ENCODE measurements at places on chromosomes 6 and 20. TPM values are rescaled to one million over a fixed set of nuclear protein-coding genes. Genes with fewer than 3 reads are reported as not detected.

CAGE1 gene
- total RNA-seq = not detected

DNA sequence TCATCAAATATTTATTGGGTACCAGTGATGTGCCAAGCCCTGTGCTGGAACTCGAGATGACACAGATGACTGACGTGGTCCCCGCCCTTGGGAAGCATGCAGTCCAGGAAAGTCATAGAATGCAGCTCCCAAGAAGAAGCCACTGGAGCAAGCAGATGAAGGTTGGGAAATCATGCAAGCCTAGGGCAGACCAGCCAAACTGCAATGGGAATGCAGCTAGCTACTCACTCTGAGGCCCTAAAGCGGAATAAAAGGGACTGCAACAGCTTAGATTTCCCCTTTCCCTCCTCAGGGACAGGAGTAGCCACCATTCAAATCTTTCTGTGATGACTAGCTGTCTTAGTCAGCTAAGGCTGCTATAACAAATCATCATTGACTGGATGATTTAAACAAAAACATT, 152.2 kb downstream of the MAFB start:
- H3K4me1 ChIP-seq = no peaks in the 10 kb centered on the region
- DNase-seq = no peak
- H3K4me3 ChIP-seq = no peak overlapping the region
- H3K36me3 ChIP-seq = no peaks in the 10 kb centered on the region
- H3K27me3 ChIP-seq = peaks cover 3% of the 10 kb centered on the region

DNA sequence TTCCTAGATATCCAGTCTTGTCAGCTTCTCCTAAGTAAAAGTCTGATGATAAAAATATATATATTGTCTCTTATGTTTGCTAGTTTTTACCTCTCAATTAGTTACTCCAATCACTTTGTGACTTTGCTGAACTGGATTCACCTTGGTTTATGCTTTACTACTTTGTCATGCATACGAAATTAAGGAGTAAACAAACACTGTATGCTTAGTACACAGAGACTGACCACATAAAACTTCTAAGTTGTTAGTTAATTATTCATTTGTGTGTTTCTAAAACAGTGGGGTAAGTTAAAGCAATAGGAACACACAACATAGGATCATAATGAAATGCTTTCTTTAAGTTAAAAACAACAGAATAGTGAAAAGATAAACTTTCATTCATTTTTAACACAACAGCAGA, 877.3 kb upstream of the MAP3K7 start:
- no peak for DNase-seq
- H3K36me3 ChIP-seq = no peaks in the 10 kb centered on the region
- H3K4me3 ChIP-seq = no peak overlapping the region

DNA sequence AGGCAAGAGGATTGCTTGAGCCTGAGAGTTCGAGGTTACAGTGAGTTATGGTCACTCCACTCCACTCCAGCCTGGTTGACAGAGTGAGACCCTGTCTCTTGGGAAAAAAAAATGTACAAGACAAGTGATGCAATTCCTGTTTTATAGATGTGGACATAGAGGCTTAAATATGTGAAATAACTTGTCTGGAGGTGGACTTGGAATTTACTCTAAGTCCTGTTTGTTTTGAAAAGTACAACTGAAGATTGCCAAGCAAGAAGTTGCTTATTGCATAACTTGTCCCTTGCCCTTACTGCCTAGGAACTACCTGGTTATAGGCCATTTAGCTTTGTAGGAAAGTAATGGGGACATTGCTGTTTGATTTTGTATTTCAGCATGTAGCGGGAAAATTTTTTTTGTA, 26.0 kb upstream of the ADIG start:
- no peak overlapping the region for H3K4me3 ChIP-seq
- no peak for DNase-seq
- peaks cover 21% of the 10 kb centered on the region for H3K36me3 ChIP-seq
- H3K27me3 ChIP-seq = no peaks in the 10 kb centered on the region
- H3K27ac ChIP-seq = no peak overlapping the region

DNA sequence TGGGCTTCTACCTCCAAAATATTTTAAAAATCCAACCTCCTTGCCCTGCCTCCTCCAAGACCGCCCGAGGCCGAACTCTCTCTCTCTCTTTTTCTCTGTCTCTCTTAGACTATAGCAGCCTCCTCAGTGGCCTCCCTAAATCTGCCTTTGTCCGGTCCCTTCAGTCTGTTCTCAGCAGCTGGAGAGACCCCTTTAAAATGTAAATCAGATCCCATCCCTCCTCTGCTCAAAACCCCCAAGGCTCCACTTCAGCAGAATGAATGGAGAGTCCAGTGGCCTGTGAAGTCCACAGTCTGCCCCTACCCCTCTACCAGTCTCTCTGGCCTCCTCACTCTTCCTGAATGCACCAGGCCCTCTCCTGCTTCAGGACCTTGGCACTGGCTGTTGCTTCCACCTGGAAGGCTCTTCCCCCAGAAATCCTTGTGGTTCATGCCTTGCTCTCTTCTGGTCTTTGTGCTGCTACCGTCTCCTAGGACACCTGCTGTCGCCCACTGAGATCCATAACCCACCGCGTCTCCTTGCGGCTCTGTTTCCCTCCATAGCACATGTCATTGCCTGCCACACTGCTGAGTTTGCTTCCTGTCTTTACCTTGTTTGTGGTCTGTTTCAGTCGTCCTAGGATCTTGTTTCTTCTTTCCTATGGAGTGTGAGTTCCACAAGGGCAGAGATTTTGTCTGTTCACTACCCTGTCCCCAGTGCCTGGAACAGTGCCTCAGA, 6.0 kb downstream of the MLN start:
- H3K4me1 ChIP-seq = peaks cover 16% of the 10 kb centered on the region
- H3K27me3 ChIP-seq = peaks cover 8% of the 10 kb centered on the region
- H3K27ac ChIP-seq = no peak overlapping the region
- peak overlapping the region; percentile 12 for H3K4me3 ChIP-seq
- DNase-seq = no peak

DNA sequence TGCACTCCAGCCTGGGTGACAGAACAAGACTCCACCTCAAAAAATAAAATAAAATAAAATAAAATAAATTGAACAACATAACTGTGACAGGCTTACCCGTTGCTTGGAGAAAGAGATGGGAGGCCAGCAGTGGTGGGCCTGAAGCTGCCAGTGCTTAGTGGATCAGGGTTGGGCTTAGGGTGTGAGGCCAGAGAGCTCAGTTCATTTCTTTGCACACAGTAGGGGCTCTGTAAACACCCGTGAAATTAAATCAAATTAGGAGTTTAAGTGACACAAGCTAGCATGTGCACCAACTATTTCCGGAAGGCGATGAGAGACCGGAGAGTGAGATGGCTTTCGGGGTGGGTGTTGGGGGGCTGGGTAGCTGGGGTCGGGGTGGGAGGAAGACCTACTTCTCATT, 25.8 kb upstream of the TTPAL start:
- peaks cover 3% of the 10 kb centered on the region for H3K36me3 ChIP-seq
- no peak for DNase-seq
- H3K27me3 ChIP-seq = peaks cover 14% of the 10 kb centered on the region
- no peak overlapping the region for H3K4me3 ChIP-seq

GRCh38 chr20:3101737-3102574, 17.4 kb upstream of the AVP start:
- H3K36me3 ChIP-seq = no peaks in the 10 kb centered on the region
- H3K4me3 ChIP-seq = no peak overlapping the region
- H3K27ac ChIP-seq = no peak overlapping the region
- H3K4me1 ChIP-seq = peaks cover under 1% of the 10 kb centered on the region
- DNase-seq = no peak
- H3K27me3 ChIP-seq = no peaks in the 10 kb centered on the region

C20orf141 gene
- not detected for total RNA-seq

DNA sequence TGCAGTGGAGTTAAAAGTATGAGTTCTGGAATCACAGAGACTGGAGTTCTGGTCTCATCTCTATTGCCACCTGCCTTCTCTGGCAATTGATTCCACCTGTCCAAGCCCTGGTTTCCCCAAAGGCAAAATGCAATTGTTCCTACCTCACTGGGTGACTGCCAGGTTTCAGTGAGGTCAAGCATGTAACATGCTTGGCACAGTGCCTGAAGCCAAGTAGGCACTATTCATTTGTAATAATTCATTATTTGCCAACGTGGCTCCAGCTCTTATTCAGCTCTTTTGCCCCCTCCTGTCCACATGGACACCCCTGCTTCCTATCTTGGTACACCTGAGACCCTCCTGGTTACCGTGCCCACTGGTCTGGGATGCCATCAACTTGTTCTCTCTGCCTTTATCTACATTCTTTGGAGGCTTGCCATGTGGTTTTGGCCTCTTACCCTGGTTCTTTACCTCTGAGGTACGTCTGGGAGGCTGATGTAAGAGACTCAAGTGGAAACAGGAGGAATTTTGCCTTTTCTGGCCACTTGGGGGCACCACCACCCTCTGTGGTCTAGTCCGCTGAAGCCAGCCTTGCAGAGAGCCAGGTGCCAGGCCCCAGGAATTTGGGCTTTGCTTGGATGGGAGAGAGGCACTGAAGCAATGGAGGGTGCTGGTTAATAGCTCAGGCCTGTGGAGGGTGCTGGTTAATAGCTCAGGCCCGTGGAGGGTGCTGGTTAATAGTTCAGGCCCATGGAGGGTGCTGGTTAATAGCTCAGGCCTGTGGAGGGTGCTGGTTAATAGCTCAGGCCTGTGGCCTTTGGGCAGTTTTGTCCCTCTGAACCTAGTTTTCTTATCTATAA, 1.7 kb downstream of the KCNK15 start:
- DNase-seq = peak; percentile 82

- H3K4me3 ChIP-seq = no peak overlapping the region
- H3K36me3 ChIP-seq = peaks cover 40% of the 10 kb centered on the region
- H3K27me3 ChIP-seq = no peaks in the 10 kb centered on the region
- DNase-seq = peak; percentile 68
- peaks cover 15% of the 10 kb centered on the region for H3K4me1 ChIP-seq
Observed at GRCh38 chr20:34538671-34539123, 19.8 kb upstream of the MAP1LC3A start.

DNA sequence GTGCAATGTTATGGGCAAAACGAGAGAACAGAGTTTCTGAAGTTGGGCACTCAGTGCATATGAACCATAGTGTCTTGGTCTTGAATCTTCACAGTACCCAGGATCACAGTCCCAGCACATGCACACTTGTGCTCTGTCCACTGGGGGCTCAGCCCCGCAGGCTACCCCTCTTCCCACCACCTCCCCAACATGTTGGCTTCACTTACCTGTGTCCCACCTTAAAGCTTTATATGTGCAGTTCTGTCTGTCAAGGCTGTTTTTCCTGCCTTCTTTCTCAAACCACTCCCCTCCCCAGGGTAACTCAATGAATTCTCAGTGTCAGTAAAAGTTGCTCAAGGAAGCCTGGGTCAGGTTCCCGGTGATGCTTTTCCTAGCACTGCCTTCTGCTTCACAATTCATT, 129.9 kb downstream of the DOK5 start:
- no peaks in the 10 kb centered on the region for H3K27me3 ChIP-seq
- no peaks in the 10 kb centered on the region for H3K36me3 ChIP-seq
- H3K4me1 ChIP-seq = no peaks in the 10 kb centered on the region
- no peak overlapping the region for H3K4me3 ChIP-seq
- DNase-seq = no peak

OR12D3 gene
- not detected for total RNA-seq

- no peak for DNase-seq
- H3K27me3 ChIP-seq = peaks cover 11% of the 10 kb centered on the region
- H3K36me3 ChIP-seq = peaks cover 6% of the 10 kb centered on the region
- H3K4me1 ChIP-seq = peaks cover 5% of the 10 kb centered on the region
Observed at GRCh38 chr20:59736366-59736765, 132.0 kb downstream of the PHACTR3 start.

HSPA12B gene
- total RNA-seq = 12.7 TPM

GRCh38 chr6:101110814-101111213, 229.7 kb upstream of the ASCC3 start:
- H3K36me3 ChIP-seq = no peaks in the 10 kb centered on the region
- no peak for DNase-seq
- no peak overlapping the region for H3K27ac ChIP-seq
- H3K27me3 ChIP-seq = no peaks in the 10 kb centered on the region
